ENCODE measurements at places on chromosomes 5 and 9. TPM values are rescaled to one million over a fixed set of nuclear protein-coding genes. Genes with fewer than 3 reads are reported as not detected.
A peak's percentile ranks its signal among the peaks of the same experiment; 100 is the strongest.

- H3K27ac ChIP-seq: no peak overlapping the region
- no peaks in the 10 kb centered on the region for H3K4me1 ChIP-seq
- no peaks in the 10 kb centered on the region for H3K36me3 ChIP-seq
- H3K4me3 ChIP-seq: no peak overlapping the region
- no peaks in the 10 kb centered on the region for H3K27me3 ChIP-seq
- no peak for DNase-seq
These were observed 367.1 kb downstream of the CDK5RAP2 start for GRCh38 chr9:120212853-120213200.

DNA sequence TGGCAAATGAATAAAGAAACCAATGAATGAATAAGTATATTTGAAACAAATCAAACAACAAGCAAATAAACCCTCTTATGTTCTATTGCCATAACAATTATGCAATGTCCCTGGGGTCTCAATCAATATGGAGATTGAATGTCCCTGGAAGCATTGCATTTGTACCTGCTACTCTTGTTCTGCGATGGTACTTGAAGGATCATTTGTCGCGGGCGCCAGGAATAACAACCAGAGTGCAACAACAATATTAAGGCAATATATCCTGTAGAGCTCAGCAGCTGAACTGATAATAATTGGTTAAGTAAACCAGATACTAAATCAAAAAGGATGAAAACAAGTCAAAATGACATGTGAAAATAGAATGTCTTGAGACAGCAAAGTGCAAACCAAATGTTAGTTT is 1001.9 kb upstream of the NUDT12 start:
- no peak overlapping the region for H3K4me3 ChIP-seq
- no peak overlapping the region for H3K27ac ChIP-seq
- H3K36me3 ChIP-seq: no peaks in the 10 kb centered on the region
- H3K27me3 ChIP-seq: no peaks in the 10 kb centered on the region
- DNase-seq: no peak

DNA sequence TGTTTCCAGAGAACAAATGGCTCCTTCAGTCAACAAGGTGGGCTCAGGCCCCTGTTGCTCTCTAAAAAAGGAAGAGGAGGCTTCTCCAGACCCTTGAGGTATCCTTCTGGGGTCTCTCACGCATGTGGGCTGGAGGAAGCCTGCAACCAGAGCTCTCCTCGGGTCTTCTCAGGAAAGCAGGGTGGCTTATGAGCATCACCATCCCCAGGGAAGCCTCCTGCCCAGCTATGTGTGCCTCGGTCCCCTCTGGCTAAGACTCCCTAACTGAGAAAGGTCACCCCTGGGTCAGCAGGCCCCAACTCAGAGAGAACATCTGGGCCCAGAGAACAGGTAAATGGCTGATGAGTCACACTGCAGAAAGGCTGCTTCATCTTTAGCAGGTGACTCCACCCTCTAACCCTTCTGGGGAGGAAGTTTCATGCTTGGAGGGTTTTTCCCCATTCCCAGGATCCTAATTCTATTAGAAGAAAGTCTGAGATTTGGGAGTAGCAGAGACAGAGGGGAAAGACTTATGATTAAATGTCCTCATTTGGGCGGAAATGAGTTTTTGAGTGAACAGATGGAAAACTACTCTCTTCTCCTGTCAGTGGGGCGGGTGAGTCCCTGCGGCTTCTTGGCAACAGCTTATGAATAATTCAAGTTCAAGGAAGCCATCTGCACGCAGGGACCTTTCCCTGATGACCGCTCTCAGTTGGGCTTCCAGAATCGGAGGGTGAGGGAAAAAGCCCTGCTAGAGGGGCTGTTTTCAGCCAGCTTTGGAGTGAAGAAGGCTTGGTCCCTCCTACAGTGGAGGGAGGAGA is 41.9 kb downstream of the TGFBI start:
- H3K27me3 ChIP-seq: peaks cover 25% of the 10 kb centered on the region
- H3K4me3 ChIP-seq: no peak overlapping the region
- H3K4me1 ChIP-seq: no peaks in the 10 kb centered on the region
- no peak for DNase-seq
- H3K36me3 ChIP-seq: no peaks in the 10 kb centered on the region

DNA sequence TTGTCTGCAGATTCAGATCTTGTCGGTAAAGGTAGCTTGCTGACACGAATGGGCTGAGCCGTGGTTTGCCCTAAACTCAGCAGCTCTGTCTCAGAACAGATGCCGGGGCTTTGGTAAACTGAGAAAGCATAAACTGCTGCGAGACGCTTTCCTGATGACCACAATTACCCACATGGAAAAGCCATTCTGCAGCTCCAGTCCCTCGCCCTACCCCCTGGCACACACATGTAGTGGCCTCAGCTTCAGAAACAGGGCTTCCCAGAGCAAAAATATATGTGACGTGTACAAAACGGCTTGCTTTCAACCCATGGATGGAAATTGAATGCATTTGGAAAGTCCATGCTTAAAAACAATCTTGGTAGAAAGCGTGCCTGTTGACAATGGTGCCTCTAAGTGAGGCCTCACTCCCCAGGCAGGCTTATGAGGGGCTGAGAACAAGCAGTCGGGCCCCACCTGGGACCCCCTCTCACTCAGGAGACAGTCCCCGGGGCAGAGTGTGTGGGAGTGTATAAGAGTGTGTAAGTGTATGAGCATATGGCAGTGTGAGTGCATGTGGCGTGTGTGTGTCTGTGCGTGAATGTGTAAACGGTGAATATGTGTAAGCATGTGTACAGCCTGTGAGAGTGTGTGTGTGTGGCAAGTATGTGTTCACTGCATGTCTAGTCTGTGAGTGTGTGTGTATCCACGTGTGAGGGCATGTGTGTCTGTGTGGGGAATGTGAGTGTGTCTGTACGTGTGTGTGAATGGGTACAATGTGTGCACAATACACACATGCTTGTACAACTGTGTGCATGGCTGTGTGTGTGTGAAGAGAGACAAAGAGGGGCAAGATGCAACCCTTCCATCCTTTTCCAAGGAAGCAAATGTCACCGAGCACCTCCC is 88.2 kb upstream of the SMIM23 start:
- no peaks in the 10 kb centered on the region for H3K36me3 ChIP-seq
- no peak overlapping the region for H3K4me3 ChIP-seq
- no peak overlapping the region for H3K27ac ChIP-seq
- no peaks in the 10 kb centered on the region for H3K4me1 ChIP-seq
- no peak for DNase-seq

- peaks cover 43% of the 10 kb centered on the region for H3K36me3 ChIP-seq
- H3K4me1 ChIP-seq: no peaks in the 10 kb centered on the region
- H3K4me3 ChIP-seq: no peak overlapping the region
- no peaks in the 10 kb centered on the region for H3K27me3 ChIP-seq
- DNase-seq: no peak
These were observed 49.5 kb downstream of the CAMSAP1 start for GRCh38 chr9:135857843-135858242.

GRCh38 chr5:149426931-149427330 is 47.8 kb upstream of the IL17B start:
- H3K36me3 ChIP-seq: no peaks in the 10 kb centered on the region
- peaks cover 19% of the 10 kb centered on the region for H3K4me1 ChIP-seq
- H3K27me3 ChIP-seq: no peaks in the 10 kb centered on the region
- no peak overlapping the region for H3K27ac ChIP-seq
- no peak overlapping the region for H3K4me3 ChIP-seq

DNA sequence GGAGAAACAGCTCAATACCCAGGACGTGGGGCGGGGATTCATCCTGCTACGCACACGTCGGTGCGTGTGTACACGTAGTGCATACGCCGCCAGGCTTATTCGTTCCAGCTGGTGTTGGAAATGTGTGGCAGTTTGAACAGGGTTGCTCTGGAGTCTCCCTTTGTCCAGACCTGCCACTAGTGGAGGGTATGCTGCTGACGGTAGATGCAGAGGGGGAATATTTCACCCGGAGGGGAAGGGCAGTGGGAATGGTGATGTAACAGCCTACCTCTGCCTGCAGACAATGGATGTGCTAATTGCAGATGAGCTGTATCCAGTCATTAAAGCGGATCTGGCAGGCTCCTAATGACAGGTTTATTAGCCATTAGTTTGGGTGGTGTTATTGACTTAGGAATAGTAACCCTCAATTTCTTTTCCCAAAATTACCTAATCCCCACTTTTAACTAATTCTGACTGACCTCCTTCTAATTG is 142.7 kb downstream of the PAX5 start:
- H3K27me3 ChIP-seq: peaks cover 7% of the 10 kb centered on the region
- H3K27ac ChIP-seq: no peak overlapping the region
- no peaks in the 10 kb centered on the region for H3K4me1 ChIP-seq
- H3K4me3 ChIP-seq: no peak overlapping the region

GRCh38 chr5:86716121-86716520 is 98.4 kb downstream of the COX7C start:
- no peaks in the 10 kb centered on the region for H3K27me3 ChIP-seq
- no peaks in the 10 kb centered on the region for H3K36me3 ChIP-seq

- peaks cover 11% of the 10 kb centered on the region for H3K36me3 ChIP-seq
- H3K27me3 ChIP-seq: no peaks in the 10 kb centered on the region
- no peak overlapping the region for H3K27ac ChIP-seq
These were observed 14.3 kb downstream of the ZBTB34 start for GRCh38 chr9:126874546-126875314.

DNA sequence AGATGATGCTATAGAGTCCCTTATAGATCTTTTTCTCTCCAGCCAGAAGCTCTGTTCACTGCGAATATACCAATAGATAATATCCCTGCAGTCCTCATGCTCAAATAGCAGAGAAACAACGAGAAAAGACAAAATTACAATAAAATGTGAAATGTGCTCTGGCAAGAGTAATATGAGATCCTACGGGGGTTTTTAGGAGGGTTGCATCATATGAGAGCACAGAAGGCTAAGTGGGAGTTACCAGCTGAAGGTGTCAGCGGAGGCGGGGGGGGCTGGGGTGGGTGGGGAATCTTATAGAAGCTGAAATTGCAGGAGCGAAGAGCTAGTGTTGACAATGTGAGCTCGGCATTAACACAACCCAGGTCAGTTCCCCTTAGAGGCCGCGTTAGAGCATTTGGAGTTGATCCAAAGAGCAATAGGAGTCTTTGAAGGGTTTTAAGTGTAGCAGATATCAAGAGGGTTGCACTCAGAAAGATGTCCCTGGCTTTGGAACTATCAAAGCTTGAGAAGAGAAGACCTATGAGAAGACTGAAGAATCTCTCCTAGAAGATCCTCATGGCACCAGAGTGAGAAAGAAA is 109.7 kb downstream of the BASP1 start:
- no peaks in the 10 kb centered on the region for H3K36me3 ChIP-seq
- no peak overlapping the region for H3K27ac ChIP-seq
- DNase-seq: no peak
- no peak overlapping the region for H3K4me3 ChIP-seq

GRCh38 chr5:104611135-104611767 is 1048.7 kb upstream of the NUDT12 start:
- no peaks in the 10 kb centered on the region for H3K36me3 ChIP-seq
- no peaks in the 10 kb centered on the region for H3K4me1 ChIP-seq
- H3K27ac ChIP-seq: no peak overlapping the region
- no peak overlapping the region for H3K4me3 ChIP-seq

DNA sequence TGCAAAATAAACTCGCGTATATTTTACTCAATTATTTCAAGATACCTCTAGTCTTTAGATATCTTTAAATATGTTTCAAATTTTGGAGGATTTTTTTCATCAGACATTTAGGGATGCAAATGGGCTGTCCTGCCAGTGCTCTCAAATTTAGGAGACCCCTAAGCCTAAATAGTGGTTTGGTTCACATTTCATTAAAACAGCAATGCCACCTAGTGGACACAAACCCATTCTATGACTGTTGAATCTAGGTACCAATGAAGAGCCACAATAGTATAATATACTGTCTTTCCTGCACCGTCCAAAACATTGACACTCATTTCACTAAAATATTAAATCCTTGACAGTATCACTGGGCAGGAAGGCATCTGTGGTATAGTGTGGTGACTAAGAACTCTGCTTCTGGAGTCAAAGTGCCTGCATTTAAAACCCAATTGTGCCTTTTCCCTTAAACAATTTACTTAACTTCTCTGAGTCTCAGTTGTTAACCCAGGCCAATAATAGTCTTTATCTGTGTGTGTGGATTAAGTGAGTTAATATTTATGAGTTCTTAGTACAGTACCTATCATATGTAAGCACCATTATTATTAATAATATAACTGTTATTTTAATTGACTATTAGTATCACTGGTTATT is 148.0 kb downstream of the RORB start:
- H3K36me3 ChIP-seq: no peaks in the 10 kb centered on the region
- peaks cover 2% of the 10 kb centered on the region for H3K27me3 ChIP-seq
- H3K4me1 ChIP-seq: no peaks in the 10 kb centered on the region
- H3K27ac ChIP-seq: no peak overlapping the region
- DNase-seq: peak; percentile 7

GRCh38 chr5:117255211-117256027 is 680.8 kb upstream of the SEMA6A start:
- H3K4me3 ChIP-seq: no peak overlapping the region
- H3K36me3 ChIP-seq: no peaks in the 10 kb centered on the region
- no peak for DNase-seq
- H3K27me3 ChIP-seq: no peaks in the 10 kb centered on the region

GRCh38 chr9:98880311-98881015 is 63.2 kb upstream of the COL15A1 start:
- no peaks in the 10 kb centered on the region for H3K27me3 ChIP-seq
- H3K4me1 ChIP-seq: no peaks in the 10 kb centered on the region
- H3K36me3 ChIP-seq: no peaks in the 10 kb centered on the region
- no peak overlapping the region for H3K27ac ChIP-seq

DNA sequence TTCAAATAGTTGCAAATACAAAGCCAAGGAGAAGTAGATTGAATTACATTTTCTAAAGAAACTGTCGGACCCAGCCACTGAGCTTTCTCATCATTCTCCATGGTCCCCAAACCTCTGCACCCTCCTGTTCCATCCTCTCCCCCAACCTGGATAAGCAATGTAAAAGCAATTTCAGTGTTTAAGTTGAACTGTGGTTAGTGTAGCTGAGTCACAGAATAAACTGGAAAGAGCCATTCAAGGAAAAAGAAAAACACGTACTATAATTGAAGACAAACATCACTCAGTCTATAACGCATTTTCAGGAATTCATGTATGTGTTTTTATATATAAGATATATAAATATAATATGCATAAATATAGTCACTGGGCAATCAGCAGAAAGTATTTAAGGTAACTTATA is 54.1 kb upstream of the TMEM161B start:
- no peak for DNase-seq
- H3K36me3 ChIP-seq: no peaks in the 10 kb centered on the region
- no peaks in the 10 kb centered on the region for H3K27me3 ChIP-seq
- H3K4me1 ChIP-seq: no peaks in the 10 kb centered on the region
- H3K4me3 ChIP-seq: no peak overlapping the region

Gene FOXD1
- not detected for polyA plus RNA-seq

Gene HSD17B3
- polyA plus RNA-seq: not detected

Gene AK1
- polyA plus RNA-seq: 73.2 TPM

Gene GPRIN1
- 5.1 TPM for polyA plus RNA-seq

Gene ZFP62
- polyA plus RNA-seq: 32.9 TPM

Data from K562 (cell line).